GM12892 (cell line): ENCODE measurements at places on chromosomes 7 and 10.

DNA sequence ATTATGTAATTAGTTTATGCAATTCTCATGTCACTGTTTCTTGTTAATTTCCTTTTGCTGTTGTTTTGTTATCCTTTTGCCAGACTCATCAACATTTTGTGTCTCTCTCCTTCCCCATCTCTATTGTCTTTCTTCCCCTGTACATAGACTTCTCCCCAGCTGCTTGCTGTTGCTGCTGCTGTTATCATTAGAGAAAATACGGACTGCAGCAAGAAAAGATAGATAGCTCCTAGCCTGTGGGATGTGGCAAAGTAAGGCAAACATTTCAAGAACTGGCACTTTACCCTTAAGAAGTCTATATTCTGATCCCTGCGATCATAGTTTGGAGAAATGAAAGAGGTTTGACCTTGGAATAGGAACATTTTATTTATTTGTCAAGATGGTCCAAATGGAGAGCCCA, 162.2 kb downstream of the AOAH start:
- DNase-seq = no peak

DNA sequence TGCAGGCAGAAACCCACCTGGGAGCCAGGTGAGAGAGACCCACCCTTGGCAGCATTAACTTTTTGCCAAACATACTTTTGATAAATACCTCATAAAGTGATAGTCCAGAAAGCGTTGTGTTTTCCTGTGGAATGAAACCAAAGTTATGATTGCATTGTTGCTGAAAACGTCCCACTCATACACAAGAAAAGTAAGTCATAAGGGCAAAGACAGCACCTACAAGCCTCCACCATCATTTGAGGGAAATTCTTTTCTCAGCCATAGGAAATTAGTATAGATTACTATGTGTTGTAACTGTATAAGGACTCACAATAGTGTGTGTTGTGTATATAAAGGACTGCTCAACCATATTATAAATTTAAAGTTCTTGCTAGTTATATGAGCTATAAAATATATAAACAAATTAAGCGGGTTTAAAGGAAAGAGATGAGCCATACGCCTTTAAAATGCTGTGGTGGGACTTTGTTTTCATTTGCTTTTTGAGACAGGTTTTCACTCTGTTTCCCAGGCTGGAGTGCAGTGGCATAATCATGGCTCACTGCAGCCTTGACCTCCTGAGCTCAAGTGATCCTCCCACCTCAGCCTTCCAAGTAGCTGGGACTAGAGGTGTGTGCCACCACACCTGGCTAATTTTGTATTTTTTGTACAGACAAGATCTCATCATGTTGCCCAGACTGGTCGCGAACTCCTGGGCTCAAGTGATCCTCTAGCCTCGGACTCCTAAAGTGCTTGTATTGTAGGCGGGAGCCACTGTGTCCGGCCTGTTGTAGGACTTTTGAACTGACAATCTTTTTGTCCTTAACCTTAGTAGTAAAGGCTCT, 160.8 kb downstream of the PKD1L1 start:
- no peak for DNase-seq

- no peak for DNase-seq
Measured at GRCh38 chr10:104223304-104223703, 8.9 kb downstream of the CFAP43 start.

GRCh38 chr10:30853066-30853465, 178.6 kb downstream of the ZNF438 start:
- no peak for DNase-seq

DNA sequence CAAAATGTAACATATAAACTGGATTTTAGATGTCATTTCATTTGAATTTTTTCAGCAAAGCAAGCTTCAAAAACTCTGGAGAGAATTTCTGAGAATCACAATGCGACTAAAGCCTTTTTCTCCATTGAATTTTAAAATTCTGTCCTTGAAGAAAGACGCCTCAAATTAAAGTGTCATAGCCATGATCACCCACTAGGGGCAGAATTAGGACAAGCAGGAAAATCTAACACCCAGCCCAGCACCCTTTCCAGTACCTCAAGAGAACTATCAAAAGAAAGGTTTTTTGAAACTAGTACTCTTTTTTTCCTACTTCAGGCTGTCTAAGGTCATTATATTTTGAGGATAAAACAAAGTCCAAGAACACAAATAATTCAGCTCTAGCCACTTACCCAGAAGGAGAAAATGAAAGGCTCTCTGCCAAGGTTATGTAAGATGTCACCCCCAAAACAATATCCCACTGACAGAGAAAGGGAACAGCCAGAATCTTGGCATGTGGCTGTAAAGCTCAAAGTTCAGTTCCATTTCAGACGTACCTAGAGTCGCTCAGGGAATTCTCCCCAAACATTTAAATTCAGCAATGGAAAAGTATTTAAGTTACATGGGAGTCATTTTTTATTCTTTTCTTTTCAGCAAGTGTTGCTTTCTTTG, 299.4 kb downstream of the SNX13 start:
- DNase-seq = no peak

- DNase-seq = no peak
Measured at GRCh38 chr10:52106011-52106410, 208.1 kb upstream of the DKK1 start.

DNA sequence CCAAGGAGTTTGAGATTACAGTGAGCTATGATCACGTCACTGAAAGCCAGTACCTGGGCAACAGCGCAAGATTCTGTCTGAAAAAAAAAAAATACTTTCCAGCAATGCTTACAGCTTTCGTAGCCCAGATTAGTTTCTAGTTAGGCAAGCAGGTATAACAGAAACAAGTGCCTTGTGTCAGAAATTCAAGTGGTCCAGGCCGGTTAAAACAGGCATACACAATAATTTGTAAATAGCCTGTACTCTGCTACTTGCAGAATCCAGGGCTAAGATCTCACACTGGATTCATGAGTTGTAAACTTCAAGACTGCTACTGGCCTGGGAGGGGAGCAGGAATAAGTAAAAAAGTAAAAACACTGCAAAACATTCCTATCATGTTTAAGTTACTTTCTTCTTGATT, 512.9 kb downstream of the IPMK start:
- DNase-seq = no peak

DNA sequence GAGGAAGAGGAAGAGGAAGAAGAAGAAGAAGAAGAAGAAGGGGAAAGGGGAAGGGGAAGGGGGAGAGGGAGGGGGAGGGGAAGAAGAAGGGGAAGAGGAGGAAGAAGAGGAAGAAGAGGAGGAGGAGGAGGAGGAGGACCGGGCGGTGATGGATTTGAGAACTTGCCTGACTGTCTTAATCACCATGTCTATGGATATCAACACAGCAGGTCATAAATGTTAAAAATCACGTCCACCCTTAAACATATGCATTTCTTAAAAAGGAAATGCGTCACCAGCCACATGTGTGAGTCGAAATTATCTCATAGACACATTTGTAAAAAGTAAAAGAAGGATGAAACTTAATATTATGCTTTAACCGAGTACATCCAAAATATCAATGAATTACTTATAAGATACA, 42.1 kb upstream of the INSIG1 start:
- DNase-seq = no peak

DNA sequence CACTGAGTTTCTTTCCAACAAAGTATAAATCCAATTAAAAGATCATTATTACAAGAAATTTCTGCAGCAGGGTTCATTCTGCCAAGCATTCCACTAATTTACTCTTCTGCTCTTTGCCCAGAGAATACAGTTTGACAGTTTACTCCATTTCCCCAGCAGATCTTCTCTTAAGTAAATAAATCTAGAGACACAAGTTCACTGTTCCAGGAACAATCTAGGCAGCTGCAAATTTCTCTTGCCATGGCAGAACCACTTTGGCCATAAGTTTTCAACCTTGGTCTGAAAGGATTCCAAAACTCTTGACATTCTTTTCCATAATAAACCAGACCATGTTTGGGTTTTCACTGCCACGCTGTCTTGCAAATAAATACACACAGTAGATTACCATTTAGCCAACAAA, 11.5 kb downstream of the RGS10 start:
- DNase-seq = no peak

- DNase-seq = no peak
Measured at GRCh38 chr7:117283779-117284178, 39.1 kb downstream of the WNT2 start.

DNA sequence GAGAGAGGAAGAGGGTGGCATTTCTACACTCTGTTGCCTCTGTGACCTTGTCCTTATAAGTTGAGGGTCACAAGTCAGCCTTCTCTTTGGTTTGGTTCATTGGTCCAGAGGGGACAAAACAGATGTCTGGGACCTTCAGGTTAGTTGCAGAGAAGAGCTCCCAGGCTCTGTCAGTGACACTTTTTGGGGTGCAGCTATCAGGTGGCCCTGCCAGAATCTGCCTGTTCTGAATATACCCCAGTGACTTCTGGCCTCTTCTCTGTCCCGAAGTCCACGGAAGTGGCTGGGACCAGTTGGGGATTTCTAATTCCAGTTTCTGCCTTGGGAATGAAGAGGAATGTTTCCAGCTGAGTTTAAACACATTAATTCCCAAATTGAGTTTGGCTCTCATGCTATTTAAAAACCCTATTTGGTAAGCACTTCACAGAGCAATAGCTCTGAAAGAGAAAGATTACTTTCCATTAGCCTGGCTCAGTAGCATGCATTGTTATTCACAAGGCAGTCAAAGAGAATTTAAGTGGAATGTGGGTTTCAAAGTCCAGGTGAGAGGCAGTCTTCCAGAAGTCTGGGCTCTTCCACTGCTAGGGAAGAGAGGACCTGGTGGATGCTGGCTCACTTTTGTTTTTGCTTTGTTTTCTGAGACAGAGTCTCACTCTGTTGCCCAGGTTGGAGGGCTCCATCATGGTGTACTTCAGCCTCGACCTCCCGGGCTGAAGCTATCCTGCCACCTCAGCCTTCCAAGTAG, 237.8 kb upstream of the GALNT17 start:
- no peak for DNase-seq

DNA sequence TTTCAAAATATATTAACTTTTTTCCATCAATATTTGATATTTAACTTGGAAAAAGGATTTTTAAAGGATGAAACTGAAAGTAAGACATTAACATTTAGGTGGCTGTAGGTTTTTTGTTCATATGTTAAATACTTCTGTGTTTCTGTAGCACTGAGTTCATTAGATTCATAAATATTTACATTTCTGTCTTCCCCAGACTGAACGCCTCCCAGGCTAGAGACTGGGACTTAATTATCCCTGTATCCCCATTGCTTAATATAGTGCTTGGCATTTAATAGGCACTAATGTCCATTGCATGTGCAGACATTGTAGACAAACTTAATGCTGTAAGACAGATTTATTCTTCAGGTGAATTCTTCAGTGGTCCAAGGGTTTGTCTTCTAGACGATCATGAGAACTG, 7.4 kb downstream of the PTPN12 start:
- DNase-seq = no peak

DNA sequence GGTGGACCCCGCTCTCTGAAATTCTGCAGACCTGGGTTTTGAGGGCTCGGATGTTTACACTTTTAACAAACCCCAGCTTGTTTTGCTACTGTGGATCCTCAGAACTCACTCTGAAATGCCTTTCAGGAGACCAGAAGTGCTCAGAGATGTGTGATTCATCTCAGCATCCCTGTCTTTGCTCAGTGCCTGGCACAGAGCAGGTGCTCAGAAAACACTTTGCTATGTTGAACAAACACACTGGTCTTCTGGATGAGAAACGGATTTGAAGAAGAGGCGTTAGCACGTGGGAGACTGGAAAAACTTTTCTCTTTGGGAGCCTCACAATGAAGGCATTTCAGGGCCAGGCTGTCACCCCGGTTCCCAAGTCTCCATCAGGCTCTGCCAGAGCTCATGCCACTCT, 53.3 kb downstream of the SH3PXD2A start:
- no peak for DNase-seq

GRCh38 chr10:127435246-127435645, 113.9 kb upstream of the NPS start:
- DNase-seq = no peak

- no peak for DNase-seq
Measured at GRCh38 chr7:105131033-105131656, 117.1 kb downstream of the KMT2E start.
